Fibroblast of lung (primary cell): ENCODE measurements at places on chromosomes 7 and 10. TPM values are rescaled to one million over a fixed set of nuclear protein-coding genes. Genes with fewer than 3 reads are reported as not detected.

GNGT1 gene
- total RNA-seq = not detected in 2 replicates

RRP12 gene
- 10.5 and 10.7 TPM in 2 replicates for total RNA-seq

SLC35B4 gene
- total RNA-seq = 13.6 and 13.7 TPM in 2 replicates

SLC13A1 gene
- not detected in 2 replicates for total RNA-seq

LRRN3 gene
- 0.26 and 1.8 TPM in 2 replicates for total RNA-seq

ASZ1 gene
- total RNA-seq = not detected in 2 replicates

NKX1-2 gene
- total RNA-seq = not detected in 2 replicates

RAB19 gene
- total RNA-seq = not detected in 2 replicates

HOXA6 gene
- total RNA-seq = 3.6 and 4.4 TPM in 2 replicates

ANK3 gene
- total RNA-seq = 0.50 and 1.3 TPM in 2 replicates

NPY4R gene
- not detected in 2 replicates for total RNA-seq

ECD gene
- 18.2 and 22.0 TPM in 2 replicates for total RNA-seq

CALML5 gene
- total RNA-seq = not detected in 2 replicates
